ENCODE measurements at places on chromosomes 3 and 15.

GRCh38 chr3:43191116-43191515 is 85.2 kb upstream of the POMGNT2 start:
- DNase-seq, result no peak

DNA sequence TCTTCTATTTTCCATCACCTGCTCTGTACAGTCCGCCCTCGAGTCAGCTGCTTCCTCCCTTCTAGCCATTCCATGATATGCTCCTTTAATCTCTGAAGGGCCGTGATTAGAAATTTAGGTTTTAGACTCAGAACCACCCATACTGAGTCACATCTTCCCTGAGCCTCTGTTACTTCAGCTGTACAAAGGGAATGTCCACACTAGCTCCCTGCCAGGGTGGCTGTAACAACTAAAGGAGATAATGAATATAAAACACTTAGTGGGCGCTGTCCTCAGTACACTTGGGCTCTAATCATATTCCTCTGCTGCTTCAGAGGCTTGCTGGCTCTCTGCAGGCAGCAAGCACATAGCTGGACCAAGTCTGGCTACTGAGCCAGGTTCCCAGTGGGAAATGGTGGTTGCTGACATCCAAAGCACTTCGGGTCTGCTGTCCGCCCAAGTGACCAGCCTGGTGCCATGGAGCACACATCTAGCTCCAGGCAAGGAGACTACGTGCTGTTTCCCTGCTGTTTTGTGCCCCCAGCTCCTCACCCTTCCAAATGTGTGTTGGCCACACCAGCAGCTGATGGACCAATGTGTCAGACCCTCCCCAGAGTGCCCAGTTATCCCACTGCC is 901 bp upstream of the CHST14 start:
- no peak for DNase-seq

- DNase-seq, result no peak
These were observed 80.5 kb downstream of the CRTC3 start for GRCh38 chr15:90610190-90610589.

DNA sequence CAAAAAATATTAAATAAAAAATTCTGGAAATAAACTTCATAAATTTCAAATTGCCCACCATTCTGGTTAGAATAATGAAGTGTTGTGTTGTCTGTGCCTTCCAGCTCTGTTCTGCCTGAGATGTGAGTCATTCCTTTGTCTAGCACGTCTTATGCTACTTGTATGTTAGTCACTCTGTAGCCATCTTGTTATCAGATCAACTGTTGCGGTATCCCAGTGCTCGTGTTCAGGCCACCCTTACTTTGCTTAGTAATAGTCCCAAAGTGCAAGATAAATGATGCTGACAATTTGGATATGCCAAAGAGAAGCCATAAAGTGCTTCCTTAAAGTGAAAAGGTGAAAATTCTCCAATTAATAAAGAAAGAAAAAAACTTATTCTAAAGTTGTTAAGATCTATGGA is 527.5 kb downstream of the NAALADL2 start:
- no peak for DNase-seq

DNA sequence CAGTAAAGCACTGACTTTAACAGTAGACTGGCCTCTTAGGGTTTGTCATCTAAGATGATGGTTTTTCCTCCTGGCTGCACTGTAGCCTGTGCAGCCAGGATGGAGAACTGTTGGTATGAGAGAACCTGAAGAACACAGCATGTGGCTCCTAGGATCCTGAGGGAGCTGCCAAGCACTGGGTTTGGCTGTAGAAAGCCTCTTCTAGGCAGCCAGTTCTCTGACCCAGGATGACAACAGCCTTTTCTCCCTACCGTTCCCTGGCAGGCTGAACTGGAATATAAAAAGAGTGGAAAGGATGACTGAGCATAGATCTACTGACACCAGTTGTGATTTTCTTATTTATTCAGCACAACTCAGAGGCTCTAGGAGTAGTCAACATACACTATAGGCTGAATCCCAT is 34.3 kb upstream of the MANF start:
- no peak for DNase-seq

DNA sequence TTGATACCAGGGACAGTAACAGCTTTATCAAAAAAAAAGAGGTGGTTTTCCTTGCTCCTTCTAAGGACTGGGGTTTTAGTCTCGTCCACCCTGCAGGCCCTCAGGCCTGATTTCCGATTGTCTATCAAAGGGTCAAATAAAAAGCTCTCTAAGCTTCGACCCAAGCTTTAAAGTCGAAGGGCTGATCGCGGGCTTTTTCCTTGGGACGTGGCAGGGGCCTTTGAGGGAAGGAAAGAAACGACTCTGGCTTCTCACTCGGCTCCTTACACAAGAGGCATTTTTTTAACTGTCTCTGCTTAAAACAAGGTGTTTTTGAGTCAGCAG is 354 bp upstream of the KLHL24 start:
- DNase-seq, result no peak

DNA sequence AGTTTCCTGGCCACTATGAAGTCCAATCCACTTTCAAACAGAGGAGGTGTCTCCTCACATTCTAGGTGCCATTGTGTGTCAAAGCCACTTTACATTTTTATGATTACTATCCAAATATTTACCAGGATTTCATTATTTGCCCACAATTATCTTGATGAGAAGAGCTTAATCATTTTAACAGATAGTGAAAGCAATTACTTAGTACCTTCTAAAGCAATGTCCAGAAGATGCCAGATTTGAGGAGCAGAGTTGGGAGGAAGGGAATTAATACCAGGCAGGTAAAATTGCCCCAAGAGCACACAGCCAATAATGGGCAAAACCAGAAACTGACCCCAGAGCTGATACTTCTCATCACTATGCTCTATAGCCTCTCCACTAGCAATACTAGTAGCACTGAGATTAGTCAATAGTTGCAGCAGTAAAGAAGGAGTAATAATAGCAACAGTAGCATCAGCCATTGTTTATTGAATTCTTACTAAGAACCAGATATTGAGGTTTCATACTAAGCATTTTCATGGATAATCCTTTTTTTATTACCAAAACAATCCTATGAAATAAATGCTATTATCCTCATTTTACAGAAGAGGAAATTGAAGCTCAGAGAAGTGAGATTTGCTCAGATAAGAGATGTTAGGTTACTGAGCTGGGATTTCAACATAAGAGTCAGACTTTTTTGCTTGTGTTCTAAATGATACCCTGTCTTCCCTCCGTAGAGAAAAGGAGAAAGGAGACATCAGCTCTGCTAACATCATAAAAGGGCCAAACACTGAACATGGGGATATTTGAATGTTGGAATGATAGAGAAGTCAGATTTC is 509.3 kb upstream of the CFAP20DC start:
- no peak for DNase-seq

- no peak for DNase-seq
These were observed 22.6 kb downstream of the MKRN2 start for GRCh38 chr3:12579456-12579855.

GRCh38 chr3:189025866-189026265 is 145.9 kb upstream of the TPRG1 start:
- DNase-seq, result no peak

DNA sequence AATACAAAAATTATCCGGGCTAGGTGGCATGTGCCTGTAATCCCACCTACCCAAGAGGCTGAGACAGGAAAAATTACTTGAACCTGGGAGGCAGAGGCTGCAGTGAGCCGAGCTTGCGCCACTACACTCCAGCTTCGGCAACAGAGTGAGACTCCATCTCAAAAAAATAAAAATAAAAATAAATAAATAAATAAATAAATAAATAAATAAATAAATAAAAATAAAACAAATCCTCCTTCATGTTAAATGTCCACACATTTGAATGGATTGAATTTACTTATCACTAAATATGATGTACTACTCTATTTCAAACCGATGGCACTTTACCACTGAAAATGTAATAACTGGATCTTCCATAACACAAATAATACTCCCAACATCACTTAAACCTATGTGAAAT is 36.3 kb downstream of the ZBTB20 start:
- DNase-seq, result no peak

GRCh38 chr15:31871887-31872281 is 158.4 kb upstream of the CHRNA7 start:
- DNase-seq, result no peak

DNA sequence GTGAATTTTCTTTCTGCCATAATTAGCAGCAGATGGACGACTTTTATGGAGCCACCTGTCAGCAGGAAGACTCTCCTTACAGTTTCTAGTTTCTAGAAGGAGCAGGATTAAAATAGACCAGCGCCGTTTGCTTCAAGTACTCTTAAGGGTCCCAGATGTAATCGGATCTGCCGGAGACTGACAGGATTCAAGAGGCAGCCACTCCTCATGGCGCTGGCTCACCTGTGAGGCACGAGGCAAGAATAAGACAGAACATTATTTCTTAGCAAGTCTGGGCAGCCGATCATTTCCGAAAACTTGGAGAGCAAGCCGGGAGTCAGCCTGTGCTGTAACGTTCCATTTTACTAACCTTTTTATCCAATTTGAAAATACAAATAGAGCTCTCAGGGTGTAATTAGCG is 410.4 kb upstream of the RORA start:
- DNase-seq, result no peak

GRCh38 chr3:4474683-4475490 is 7.8 kb upstream of the SUMF1 start:
- peak; percentile 30 for DNase-seq

DNA sequence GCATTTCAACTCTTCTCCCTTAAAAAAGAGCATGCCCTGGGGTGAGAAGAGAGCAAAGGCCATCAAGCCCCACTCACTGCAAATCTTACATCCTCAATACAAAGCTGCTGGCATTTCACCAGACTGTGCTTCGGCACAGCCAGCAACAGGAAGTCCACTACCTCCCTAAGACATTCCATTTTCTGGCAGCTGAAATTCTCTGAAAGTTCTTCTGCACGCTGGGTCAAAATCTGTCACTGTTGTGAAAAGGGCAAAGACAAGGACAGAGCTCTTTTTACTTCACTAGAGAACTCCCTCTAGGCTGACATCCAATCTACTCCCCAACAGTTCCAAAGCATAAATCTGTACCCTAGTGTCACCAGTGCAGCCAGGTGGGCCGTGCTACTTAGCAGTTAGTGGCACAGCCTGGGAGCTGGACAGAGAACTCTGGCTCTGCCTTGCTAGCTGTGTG is 6.3 kb downstream of the MTMR10 start:
- no peak for DNase-seq

- DNase-seq, result no peak
These were observed 102.0 kb upstream of the CLSTN2 start for GRCh38 chr3:139832998-139833397.

DNA sequence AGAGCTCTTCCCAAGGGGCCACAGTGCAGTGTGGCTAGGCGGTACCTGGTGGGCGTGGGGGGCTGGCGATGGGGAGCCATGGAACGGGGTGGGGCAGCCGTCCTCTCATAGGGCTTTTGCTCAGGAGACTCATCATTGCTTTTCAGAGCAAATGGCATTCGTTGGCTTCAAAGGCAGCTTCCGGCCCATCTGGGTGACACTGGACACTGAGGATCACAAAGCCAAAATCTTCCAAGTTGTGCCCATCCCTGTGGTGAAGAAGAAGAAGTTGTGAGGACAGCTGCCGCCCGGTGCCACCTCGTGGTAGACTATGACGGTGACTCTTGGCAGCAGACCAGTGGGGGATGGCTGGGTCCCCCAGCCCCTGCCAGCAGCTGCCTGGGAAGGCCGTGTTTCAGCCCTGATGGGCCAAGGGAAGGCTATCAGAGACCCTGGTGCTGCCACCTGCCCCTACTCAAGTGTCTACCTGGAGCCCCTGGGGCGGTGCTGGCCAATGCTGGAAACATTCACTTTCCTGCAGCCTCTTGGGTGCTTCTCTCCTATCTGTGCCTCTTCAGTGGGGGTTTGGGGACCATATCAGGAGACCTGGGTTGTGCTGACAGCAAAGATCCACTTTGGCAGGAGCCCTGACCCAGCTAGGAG is 40.8 kb downstream of the MESD start:
- DNase-seq, result no peak

- DNase-seq, result no peak
These were observed 36.6 kb downstream of the SPSB4 start for GRCh38 chr3:141087778-141088130.

DNA sequence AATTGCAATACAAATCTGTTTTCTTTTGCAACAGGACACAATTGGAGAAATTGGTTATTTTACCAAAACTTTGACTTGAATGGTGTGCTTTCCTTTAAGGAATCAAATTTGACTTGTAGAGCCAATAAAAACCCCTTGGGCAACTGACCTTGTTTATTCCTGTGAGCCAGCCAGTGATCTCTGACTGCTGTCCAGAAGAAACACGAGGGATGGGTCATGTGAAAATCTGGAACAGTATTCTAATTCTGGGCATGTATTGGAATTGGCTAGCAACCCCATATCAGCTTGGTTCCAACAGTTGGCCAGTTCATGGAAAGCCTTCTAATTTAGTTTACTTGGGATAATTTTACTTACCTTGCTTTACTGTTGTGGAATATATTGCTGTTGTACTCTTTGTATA is 19.1 kb upstream of the HHATL start:
- DNase-seq, result no peak

- no peak for DNase-seq
These were observed 299.3 kb upstream of the LYSMD4 start for GRCh38 chr15:100032358-100033085.

- DNase-seq, result no peak
These were observed 62.3 kb upstream of the ARL8B start for GRCh38 chr3:5059782-5060181.

- DNase-seq, result no peak
These were observed 76.4 kb downstream of the AKAP13 start for GRCh38 chr15:85456798-85457197.

GRCh38 chr3:134007819-134008218 is 21.9 kb downstream of the SLCO2A1 start:
- DNase-seq, result no peak

- no peak for DNase-seq
These were observed 35.1 kb downstream of the DNAH1 start for GRCh38 chr3:52350981-52351761.

- DNase-seq, result no peak
These were observed 167.3 kb downstream of the ALCAM start for GRCh38 chr3:105533960-105534359.

GRCh38 chr3:183555541-183556081 is at the start of gene KLHL6:
TSS of gene KLHL6 (minus strand) at chr3:183555706. CDS start at chr3:183555653, 53 bp downstream.
- peak; percentile 81 for DNase-seq

DNA sequence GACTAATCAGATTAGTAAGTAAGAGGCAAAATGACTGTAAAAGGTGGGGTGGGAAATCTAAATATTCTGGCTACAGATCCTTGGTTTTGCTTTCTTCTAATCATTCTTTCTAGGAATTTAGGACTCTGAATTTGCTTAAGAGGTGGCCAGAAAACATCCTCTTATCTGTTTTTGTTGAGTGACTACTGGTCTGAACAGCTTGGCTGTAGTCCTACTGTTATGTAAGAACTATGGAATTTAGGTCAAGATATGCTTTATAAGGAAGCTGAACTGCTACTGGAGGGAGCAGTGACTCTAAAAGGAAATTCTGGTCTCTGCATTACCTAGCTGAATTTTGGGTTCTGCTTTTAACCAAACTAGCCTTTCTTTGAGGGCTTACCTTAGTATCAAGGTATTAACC is 33.5 kb upstream of the CSPG5 start:
- no peak for DNase-seq

GRCh38 chr15:27743638-27744037 is 355.5 kb downstream of the OCA2 start:
- no peak for DNase-seq

- no peak for DNase-seq
These were observed 22.6 kb downstream of the DCUN1D1 start for GRCh38 chr3:182957676-182958266.

Data from activated CD4-positive, alpha-beta T cell treated with anti-CD3 and anti-CD28 coated beads, Interleukin-2, amount 50 U/mL, for 48 hours (primary cell).